ENCODE measurements at places on chromosomes 5 and 9. TPM values are rescaled to one million over a fixed set of nuclear protein-coding genes. Genes with fewer than 3 reads are reported as not detected.

The PCDHB15 gene
- 0.10 TPM for total RNA-seq

- no peak for DNase-seq
These were observed 7.8 kb downstream of the FAM81B start for GRCh38 chr5:95398989-95399388.

- DNase-seq, result peak; percentile 35
These were observed 12.1 kb upstream of the TNFAIP8 start for GRCh38 chr5:119343766-119344165.

The ABCA2 gene
- 7.5 TPM for total RNA-seq

DNA sequence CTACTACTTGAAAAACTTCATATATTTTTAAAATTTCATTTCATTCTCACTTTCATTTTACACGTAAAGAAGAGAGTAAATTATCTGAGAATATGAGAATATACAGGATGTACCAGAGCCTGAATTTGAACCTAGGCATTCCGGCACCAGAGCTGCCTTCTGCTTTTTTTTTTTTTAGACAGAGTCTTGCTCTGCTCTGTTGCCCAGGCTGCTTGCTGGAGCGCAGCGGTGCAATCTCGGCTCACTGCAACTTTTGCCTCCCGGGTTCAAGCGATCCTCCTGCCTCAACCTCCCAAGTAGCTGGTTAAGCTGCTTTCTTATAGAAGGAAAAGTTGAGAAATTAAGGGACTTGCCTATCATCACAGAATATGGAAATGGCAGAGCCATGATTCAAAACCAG is 540.1 kb downstream of the EBF1 start:
- no peak for DNase-seq

DNA sequence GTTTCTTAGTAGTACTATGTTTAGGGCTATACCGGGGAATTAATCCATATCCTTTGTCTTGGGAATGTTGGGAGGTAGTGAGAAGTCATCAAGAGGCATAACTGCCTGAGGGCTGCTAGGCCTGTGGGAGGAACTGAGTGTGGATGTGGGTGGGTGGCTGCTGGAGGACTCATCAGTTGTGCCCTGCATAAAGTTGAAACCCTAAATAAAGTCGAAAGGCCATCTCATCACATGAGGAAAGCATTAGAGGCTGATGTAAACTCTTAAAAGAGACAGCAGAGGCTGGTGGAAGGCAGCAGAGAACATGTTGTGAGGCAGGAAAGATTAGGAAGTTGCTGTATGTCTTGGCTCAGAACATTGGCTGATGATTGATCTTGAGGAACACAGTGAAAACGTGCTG is 143.8 kb downstream of the MAST4 start:
- no peak for DNase-seq

DNA sequence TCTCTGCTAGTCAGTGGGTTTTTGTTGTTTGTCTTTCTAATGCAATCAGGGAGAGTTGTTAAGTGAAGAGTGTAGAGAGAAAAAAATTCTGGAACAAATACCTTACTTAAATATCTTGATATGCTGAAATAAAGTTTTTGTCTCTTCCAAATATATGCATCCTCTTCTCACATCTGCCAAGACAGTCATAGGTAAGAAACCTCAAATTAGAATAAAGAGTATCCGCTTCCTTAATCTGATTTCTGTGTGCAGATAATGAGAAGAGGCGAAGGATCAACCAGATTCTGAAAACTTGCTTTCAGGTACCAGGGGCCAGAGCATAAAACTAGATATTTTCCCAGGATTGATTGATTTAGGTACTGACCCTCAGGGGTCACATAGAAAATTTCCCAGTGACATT is 11.3 kb upstream of the IL6ST start:
- no peak for DNase-seq

GRCh38 chr9:124544535-124544934 is 37.3 kb upstream of the NR5A1 start:
- no peak for DNase-seq

DNA sequence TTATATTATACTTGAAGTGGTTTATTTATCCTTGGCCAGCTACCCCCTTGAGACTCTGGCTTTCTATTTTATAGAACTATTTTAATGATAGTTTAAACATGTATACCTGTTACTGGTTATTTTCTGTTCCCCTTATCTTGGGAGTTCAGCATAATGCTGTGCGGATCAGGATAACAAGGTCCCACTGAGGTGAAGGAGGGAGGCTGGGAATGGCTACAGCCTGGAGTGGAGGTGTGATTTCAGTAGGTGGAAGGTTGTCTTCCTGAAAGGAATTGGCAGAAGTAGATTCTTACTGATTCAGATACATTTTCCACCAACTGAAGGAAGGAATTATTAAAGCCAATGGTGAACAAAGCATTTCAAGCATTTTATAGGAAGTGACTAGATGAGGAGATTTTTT is 38.9 kb downstream of the PAM start:
- no peak for DNase-seq

DNA sequence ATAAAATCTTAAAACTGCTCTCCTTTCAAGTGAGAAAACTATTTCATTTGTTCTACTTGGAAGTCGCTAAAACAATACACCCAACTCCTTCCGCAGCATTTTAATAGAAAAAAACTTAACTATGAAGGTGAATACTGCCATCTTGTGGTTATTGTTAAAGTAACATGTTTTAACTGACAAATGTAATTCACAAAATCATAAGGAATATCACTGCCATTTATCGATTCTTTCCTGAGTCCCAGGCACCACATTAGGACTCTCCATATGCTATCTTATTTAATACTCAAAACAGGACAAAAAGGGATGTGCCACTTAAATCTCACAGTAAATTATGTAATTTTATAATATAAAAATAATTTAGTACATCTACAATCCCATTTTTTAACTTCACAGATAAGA is 130.5 kb upstream of the ITGA1 start:
- DNase-seq, result peak; percentile 34

GRCh38 chr5:117072439-117072838 is 497.8 kb upstream of the SEMA6A start:
- no peak for DNase-seq

The RLN2 gene
- not detected for total RNA-seq

- no peak for DNase-seq
These were observed 179.6 kb upstream of the PITX1 start for GRCh38 chr5:135213466-135214239.

DNA sequence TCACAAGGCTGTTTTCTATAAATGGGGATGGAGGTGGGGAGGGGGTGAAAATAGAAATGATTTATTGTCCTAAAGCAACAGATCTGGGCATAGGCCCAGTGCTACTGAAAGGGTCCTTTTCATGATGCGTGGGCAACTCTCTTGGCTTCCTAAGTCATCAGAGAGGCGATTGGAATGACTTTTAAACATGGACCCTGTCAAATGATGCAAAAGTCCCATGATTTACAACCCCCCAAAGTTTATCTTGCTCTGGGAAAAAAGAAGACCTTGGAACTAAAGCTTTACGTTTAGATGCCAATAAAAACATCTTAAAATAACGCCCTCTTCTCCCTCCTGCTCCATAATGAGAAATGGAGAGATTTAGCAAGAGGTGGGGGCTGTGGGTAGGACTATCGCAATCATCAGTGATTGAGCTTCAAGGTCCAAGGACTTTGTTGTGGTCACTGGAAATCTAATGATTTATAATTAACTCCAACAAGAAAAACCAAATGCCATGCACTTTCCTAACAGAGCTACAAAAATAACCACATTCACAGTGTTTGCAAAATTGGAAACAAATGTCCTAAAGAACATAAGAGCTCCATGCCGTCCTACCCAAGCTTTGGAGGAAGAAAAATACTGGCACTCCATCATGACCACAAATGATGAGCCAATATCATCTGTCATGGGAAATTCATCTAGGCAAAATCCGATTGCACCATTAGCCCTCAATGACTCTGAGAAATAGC is 167.5 kb upstream of the CLINT1 start:
- no peak for DNase-seq

The CEMIP2 gene
- 14.6 TPM for total RNA-seq

- DNase-seq, result no peak
These were observed 110.3 kb upstream of the SLIT3 start for GRCh38 chr5:169410996-169411783.

- no peak for DNase-seq
These were observed 66.2 kb downstream of the GCNT1 start for GRCh38 chr9:76525196-76525595.

Data from HT1080 (cell line).